RKO (cell line): ENCODE measurements at places on chromosomes 1 and 21.

GRCh38 chr1:230248016-230248888 is 177.9 kb downstream of the PGBD5 start:
- DNase-seq: no peak

DNA sequence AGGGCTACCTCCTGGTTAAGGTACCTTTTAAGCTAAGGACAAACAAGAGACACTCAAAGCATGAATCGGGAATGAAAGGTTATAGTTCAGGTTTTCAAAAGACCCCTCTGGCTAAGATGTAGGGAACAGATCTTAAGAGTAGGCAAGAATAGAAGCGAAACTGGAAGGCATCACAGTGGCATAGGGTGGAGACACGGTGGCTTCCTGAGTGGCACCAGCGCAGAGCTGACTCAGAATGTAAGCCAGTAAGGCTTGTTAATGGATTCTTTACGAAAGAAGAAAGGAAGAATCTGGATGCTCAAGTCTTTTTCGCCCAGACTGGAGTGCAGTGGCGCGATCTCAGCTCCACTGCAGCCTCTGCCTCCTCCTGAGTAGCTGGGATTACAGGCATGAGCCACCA is 21.2 kb downstream of the PADI6 start:
- DNase-seq: no peak

GRCh38 chr21:32585042-32585710 is at the start of gene TCP10L:
TSS of gene TCP10L (minus strand) at chr21:32585523. CDS start at chr21:32584304, 1,219 bp downstream.
- no peak for DNase-seq

DNA sequence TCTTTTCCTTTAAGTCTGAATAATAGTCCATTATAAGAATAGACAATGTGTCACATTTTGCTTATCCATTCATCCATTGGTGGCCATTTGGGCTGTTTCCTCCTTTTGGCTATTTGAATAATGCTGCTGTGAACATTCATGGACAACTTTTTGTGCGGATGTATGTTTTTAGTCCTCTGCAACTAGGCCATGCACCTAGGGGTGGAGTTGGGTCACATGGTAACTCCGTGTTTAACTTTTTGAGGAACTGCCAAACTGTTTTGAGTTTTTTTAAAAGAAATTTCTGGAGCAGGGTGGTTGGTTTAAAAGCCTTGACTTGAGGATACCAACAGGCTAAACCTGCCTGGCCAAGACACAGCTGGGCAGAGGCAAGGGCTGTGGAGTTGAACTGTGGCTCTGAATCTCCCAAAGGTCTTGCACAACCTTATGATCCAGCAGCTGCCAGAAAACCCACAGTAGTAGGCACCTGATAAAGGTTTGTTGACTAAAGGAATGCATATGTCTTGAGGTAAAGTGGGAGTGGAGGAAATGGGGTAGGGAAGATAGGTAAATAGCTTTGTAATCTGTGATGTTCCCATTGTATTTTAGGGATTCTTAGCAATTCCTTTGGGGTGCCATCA is 5.6 kb upstream of the RPTN start:
- DNase-seq: no peak

GRCh38 chr1:220473440-220473839 is 54.5 kb upstream of the MARK1 start:
- DNase-seq: no peak
